ENCODE measurements at places on chromosomes 3 and 15.

- DNase-seq, result no peak
Measured at GRCh38 chr3:8416965-8417364, 84.7 kb upstream of the LMCD1 start.

GRCh38 chr3:7025581-7026300 is 164.8 kb downstream of the GRM7 start:
- no peak for DNase-seq

- no peak for DNase-seq
Measured at GRCh38 chr15:85493260-85493659, 112.9 kb downstream of the AKAP13 start.

DNA sequence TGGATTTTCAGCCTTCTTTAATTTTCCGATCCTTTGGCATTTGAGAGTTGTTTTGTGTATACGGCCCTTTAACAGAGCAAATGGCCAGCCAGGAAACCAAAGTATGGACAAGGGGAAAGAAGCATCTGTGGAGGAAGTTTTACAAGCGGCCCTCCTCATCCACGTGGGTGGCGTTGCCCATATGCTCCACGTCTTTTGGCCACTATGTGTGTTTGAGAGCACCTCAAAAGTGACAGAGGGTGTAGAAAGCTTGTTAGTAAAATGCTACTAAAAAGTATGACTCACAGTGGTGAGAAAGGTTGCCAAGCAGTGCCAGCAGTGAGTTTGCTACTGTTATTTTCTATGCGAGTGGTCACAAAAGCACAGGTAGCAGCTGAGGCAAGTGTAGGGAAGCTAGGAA is 451.8 kb upstream of the NPAP1 start:
- no peak for DNase-seq

- no peak for DNase-seq
Measured at GRCh38 chr15:25682340-25682739, 180.8 kb downstream of the ATP10A start.

GRCh38 chr3:144142151-144142840 is 170.7 kb downstream of the DIPK2A start:
- DNase-seq, result no peak

DNA sequence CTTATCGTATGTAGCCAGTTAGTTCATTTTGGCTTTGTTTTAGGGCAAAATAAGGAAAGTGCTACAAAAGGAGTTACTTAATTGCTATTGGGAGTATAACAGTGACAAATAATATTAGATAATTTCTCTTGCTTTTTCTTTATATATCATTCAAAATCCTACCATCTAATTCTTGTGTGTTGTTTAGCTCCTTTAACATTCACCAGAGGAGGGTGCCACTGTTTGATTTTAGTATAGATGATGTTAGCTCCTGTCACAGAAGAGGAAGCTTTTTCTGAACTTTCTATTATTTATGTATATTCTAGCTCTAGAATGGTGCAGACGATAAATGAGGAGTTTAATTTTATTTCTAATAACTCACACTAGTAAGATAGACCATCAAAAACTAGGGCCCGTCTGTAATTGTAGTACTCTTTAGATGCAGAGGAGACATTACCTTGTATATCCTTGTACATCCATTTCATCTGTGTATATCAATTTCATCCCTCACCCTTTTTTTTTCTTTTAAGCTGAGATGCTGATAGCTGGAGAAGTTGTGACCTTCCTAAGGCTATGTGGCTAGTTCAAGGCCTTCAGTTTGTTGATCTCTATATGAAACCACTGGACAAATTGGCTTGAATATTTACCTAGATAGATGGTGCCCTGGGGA is 3.0 kb downstream of the PPM1L start:
- no peak for DNase-seq

DNA sequence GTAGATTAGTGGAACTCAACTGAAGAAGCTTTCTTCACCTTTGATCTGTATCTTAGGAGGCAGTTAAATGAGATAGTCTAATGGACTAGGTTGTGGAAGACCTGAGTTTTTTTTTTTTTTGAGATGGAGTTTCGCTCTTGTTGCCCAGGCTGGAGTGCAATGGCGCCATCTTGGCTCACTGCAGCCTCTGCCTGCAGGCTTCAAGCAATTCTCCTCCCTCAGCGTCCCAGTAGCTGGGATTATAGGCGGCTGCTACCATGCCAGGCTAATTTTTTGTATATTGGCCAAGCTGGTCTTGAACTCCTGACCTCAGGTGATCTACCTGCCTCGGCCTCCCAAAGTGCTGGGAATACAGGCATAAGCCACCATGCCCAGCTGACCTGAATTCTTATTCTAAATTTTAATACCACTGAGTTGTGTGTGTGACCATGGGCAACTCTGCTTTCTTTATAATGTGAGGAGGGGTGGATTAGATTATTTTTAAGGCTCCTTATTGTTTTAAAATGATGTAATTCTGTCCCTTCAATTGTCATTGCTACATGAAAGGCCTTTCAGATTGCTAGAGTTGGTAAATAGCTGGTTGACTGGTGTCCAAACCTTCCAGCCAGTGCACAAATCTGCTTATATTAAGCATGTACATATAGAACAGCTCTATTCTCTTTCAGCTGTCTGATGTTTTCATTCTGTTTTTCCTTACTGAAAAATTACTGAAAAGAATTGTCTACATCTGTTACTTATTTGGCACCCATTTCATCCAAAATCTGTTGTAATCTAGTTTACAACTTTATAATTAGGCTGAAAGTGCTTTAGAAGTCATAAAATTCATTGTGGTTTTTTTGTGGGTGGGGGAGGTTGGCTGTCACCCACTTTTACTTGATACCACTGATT is 2.3 kb downstream of the LNP1 start:
- DNase-seq, result no peak

DNA sequence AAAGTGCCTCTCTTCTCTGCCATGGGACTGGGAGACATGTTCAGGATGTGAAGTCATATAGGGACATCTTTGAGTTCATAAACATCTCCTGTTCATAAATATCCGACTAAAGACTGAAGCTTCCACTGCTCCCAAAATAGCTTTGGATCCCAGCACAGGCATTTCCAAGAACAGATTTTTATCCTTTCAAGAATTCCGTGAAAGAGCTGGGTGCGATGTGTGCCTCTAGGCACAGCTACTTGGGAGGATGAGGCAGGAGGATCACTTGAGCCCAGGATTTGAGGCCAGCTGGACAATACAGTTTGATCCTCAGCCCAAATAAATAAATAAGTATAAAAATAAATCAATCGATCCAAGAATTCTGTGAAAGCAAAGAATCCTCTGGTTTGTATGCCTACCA is 6.7 kb upstream of the ISLR2 start:
- DNase-seq, result no peak

- no peak for DNase-seq
Measured at GRCh38 chr3:71186801-71187200, 396.7 kb downstream of the FOXP1 start.

- no peak for DNase-seq
Measured at GRCh38 chr3:194369522-194370279, at the start of gene LRRC15. LRRC15 (minus strand) TSS chr3:194369743; CDS start chr3:194361043, 8,700 bp downstream.

GRCh38 chr3:2525968-2526367 is 427.3 kb downstream of the CNTN4 start:
- no peak for DNase-seq

DNA sequence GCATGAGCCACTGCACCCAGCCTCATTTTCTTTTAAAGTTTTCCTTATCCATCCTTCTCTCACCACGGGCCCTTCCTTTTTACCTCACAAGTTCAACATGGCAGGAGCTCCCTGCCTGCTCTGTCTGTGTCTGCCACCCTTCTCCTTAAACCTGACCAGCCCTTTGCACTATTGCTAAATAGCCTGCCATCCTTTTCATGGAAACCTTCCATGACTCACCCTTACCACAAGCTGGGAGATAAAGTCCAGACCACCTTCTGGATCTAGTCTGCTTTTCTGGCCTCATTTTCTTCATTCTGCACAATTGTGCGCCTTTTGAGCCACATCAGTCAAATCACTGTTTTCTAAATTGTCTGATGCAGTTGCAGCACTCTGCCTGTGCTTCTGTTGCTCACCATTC is 8.9 kb downstream of the PARP14 start:
- DNase-seq, result no peak

DNA sequence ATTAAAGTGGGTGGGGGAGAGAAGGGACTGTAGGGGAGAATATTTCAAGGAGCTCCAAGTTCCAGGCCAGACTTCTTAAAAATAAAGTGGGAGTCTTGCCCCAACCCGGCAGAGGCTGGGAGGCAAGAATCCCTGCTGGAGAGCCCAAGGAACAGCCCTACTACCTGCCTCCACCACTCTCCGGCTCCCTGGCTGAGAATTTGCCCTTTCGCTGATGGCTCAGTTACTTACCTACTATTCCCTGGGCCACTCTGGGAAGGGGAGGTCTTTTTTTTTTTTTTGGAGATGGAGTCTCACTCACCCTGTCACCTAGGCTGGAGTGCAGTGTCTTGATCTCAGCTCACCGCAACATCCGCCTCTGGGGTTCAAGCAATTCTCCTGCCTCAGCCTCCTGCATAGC is 15.5 kb downstream of the MYL3 start:
- no peak for DNase-seq

DNA sequence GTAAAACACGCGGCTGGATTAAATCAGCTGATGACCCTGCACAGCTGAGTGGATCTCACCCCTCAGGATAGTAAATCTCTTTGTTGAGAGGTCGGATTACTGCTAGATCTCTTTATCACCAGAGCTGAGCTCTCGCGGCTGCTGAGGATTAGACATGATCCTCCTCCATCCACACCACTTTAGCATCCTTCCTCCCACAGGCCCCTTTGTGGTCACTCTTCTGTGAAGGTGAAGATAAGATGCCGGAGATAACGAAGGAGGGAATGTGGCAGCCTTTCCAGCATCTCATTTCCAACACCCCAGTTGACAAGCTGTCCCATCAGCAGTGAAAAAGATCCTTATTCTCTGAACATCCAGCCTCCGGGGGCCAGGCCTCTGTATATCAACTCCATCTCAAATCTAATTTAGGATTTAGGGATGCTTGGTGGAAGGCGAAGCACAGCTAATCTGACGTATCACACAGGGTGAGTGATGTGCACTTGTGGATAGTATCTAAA is 47.5 kb upstream of the SELENOK start:
- DNase-seq, result no peak

DNA sequence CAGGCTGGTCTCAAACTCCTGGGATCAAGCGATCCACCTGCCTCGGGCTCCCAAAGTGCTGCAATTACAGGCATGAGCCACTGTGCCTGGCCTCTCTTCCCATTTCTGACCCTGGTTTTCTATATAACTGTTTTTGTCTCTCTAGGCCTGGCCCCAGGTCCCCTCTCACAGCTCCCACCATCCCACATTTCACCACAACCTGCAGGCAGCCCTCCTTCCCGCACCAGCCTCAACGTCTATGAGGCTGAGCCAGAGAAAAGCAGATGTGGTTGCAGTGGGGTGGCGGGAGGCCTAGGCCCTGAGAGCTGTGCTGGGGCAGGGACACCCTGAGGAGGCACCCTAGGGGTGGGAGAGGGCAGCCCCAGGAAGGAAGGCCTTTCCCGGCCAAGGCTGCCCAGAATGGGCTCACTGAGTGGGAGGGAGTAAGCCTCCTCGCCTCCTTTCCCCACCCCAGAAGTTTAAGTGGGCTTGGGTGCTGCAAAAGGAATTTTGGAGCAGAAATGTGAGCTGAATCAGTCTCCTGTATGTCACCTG is 99.7 kb downstream of the LSM3 start:
- no peak for DNase-seq

- no peak for DNase-seq
Measured at GRCh38 chr3:23035927-23036640, 167.0 kb upstream of the UBE2E2 start.

- DNase-seq, result no peak
Measured at GRCh38 chr3:156750874-156751245, 75.3 kb upstream of the LEKR1 start.

- no peak for DNase-seq
Measured at GRCh38 chr3:6523043-6523442, 337.9 kb upstream of the GRM7 start.

DNA sequence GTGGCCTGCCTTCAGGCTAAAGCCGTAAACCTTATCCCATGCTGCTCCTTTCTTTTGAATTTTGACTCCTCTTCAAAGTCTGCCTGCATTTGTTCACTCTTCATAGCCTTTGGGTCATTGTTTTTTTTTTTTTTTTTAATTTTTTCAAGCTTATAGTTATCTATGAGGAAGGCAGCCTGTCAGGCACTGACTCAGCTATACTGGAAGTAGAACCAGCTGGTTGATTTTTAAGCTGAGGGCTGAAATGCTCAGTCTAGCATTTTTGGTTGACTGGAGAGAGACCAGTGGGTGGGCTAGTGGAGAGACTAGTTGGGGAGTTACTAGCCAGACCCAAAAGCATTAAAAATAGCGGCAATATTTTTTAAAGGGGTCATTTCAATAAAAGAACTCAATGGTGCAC is 44.1 kb downstream of the C3orf20 start:
- no peak for DNase-seq

DNA sequence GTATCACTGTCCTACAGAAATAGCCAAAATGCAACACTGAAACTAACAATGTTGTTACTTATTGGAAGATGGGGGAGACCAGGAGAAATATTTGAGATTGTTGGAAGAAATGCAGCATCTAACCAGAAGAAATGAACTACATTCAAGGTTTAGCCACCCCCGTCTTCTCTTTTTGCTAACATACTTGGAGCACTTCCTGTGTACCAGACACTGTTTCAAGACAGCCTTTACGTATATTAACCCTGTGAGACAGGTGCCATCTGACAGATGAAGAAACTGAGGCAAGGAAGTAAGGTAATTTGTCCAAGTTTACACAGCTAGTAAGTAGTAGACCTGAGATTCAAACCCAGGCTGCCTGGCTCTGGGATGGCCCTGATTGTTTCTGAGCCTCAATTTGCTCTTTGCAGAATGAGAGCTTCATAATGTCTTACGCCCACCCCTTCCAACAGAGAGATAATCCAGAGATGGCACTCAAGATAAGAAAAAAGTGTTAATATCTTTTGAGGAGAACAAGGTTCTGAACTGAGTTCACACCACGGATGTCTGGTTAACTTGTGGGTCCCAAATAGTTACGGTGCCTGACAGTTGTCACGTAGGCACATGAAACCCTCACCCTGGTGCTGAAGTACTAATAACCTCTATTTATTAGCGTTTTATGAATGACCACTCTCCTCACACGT is 26.1 kb downstream of the RASGRP1 start:
- no peak for DNase-seq

DNA sequence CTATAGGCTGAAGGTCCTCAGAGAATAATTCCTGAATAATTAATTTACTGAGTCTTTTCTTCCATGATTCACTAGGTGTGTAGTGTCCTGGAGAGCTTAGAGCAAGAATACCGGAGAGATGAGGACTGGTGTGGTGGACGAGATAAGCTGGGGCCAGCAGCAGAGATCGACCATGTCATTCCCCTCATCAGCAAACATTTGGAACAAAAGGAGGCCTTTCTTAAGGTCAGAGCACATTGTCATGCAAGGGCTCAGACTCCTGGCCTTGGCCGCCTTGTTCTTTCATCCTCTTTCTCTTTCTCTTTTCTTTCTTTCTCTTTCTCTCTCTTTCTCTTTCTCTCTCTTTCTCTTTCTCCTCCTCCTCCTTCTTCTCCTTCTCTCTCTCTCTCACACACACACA is 291.4 kb upstream of the UMPS start:
- DNase-seq, result no peak

DNA sequence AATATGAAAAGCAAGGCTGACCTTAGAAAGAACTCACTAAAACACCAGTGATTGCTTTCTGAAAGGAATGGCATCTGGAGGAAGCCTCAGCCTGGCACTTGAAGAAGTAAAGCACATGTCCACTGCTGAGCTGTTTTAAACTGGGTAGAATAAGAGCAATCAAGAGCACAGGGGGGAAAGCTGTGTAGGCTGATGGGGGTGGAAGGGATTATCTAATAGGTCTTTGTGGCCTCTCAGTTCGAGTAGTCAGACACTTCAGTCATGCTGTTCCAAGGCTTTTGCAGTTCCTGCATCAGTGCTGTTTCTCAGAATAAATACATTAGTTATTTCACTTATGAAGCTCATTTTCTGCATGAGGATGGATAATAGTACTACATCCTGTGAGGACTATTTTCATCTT is 22.6 kb downstream of the CCDC191 start:
- no peak for DNase-seq

Measured in activated naive CD4-positive, alpha-beta T cell (primary cell).